ENCODE measurements at places on chromosomes 12 and 14.

GRCh38 chr14:41860586-41860985 lies 253.9 kb downstream of the LRFN5 start:
- no peak for DNase-seq

DNA sequence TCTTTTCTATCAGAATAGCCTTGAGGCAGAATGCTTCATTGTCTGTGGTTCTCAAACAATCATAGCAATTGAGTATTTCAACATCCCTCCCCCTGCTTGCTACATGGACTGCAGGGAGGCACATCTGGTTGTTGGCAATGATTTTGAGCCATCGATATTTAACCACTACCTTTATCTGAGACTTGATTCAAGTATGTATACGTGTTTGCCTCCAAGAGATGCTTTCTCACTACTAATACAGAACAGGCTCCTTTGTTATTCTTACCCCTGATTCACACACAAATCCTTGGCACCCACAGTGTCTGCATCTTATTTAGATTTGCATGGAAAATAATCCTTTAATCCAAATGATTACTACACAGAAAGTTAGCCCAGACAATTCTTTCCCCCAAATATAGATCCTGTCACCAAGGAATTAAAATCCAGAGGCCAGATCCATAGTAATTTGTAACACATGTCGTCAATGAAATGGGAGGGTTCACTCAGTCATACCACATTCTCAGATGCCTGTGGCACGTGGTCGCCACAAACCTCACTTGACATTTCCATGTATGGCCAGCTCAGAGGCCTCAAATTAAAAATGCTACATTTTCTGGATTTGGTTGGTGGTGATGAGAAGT lies 199.3 kb downstream of the ITPR2 start:
- DNase-seq, result no peak

GRCh38 chr14:34711169-34711568 lies 3.2 kb downstream of the CFL2 start:
- DNase-seq, result peak; percentile 37

DNA sequence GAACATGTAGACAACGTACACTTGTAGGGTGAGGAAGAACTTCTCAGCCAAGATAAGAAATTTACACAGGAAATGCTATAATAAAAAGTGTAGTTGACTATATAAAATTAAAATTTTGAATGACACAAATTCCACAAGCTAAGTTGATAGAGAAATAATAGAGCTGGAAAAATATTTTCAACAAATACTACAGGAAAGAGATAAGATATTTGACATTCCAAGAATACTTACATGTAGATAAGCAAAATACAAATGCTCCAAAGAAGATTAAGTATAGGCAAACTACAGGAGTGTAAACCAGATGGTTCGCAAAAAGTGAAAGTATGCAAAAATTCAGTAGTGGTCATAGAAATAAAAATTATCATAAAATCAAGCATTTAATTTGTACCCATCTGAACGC lies 49.2 kb upstream of the ANP32D start:
- no peak for DNase-seq

- no peak for DNase-seq
These were observed 122.7 kb downstream of the TTLL5 start for GRCh38 chr14:75783602-75784313.

All from D341Med (cell line).